ENCODE measurements at places on chromosomes 16 and 17. TPM values are rescaled to one million over a fixed set of nuclear protein-coding genes. Genes with fewer than 3 reads are reported as not detected.
A peak's percentile ranks its signal among the peaks of the same experiment; 100 is the strongest.

GRCh38 chr17:7881276-7882054 is 7.1 kb upstream of the CHD3 start:
- H3K27me3 ChIP-seq = no peaks in the 10 kb centered on the region
- peaks cover 10% of the 10 kb centered on the region for H3K4me1 ChIP-seq
- no peak overlapping the region for H3K4me3 ChIP-seq
- peaks cover 2% of the 10 kb centered on the region for H3K36me3 ChIP-seq

DNA sequence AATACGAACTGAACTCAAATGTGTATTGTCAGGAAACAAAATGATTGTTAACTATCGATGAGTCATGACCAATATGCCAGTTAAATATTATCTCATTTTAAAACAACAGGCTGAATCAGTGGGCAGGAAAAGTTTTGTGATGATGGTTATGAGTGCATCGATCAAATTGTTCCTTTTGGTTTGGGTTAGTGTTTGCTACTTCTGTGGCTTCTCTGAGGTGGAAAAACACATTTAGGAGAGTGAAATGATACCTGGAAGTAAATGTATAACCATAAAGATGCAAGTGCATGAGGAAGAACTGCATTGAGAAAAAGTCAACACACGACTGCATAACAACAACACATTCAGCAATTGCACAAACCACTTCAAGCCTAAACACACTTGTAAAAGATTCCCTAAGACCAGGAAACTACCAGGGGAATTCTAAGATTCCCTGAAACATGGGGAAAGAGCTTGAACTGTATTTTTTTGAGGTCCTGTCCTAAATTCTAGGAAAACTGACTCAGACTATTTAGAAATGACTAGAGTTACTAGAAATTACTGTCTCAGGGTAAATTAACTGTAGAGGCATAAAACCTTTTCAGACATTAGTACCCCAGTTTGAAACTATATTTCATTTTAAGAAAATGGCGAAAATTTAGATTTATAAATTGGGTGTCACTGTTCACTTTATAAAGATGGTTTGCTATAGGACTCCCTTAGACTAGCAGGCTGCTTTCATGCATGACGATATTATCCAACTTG is 44.8 kb downstream of the CDYL2 start:
- no peak overlapping the region for H3K4me3 ChIP-seq
- DNase-seq = no peak
- H3K27ac ChIP-seq = no peak overlapping the region

The ADGRG1 gene
- 351 TPM for total RNA-seq

DNA sequence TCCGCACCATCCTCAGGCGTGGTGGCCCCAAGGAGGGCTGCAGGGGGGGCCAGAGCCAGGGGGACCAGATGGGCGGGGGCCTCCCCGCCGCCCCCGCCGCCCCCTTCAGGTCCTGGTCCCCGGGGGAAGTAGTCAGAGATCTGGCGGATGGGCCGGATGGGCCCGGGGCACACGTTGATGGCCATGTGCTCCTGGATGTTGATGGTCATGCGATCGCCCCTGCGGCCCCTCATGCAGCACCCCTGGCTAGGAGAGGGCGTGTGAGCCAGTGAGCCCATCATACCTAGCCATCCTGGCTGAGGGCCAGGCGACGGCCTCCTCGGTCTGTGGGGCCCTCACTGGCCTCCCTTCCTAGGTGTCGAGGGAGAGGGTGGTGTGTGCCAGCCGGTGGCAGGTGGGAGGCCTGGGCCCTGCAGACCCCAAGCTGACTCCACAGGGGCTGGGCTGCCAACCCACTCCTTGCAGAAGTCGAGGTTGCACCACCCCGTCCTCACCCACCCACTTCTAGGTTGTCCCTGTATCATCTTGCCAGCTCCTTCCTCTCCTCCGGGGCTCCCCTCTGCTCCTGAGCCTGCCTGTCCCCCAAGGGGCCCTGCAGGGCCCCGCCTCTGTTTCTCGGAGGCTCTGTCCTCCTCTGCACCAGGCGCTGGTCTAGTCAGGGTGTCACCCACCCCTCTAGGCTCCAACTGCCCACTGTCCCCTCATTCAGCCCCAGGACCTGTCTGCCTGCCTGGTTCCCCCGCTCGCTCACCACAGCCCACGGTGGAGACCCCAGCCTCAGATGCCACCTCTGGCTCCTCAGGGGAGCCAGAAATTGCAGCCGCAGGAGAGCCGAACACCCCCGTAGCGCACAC is 610 bp downstream of the DOC2A start:
- H3K36me3 ChIP-seq = no peaks in the 10 kb centered on the region
- DNase-seq = no peak
- H3K4me1 ChIP-seq = no peaks in the 10 kb centered on the region
- no peaks in the 10 kb centered on the region for H3K27me3 ChIP-seq
- H3K4me3 ChIP-seq = no peak overlapping the region

The CIBAR2 gene
- 1.6 TPM for total RNA-seq

The FBXO39 gene
- not detected for total RNA-seq

- DNase-seq = no peak
- no peaks in the 10 kb centered on the region for H3K27me3 ChIP-seq
- no peak overlapping the region for H3K27ac ChIP-seq
- H3K4me1 ChIP-seq = peaks cover 8% of the 10 kb centered on the region
Measured at GRCh38 chr17:46151762-46152161, 41.5 kb downstream of the KANSL1 start.

GRCh38 chr17:56699186-56699894 is 105.8 kb downstream of the NOG start:
- H3K27ac ChIP-seq = no peak overlapping the region
- H3K27me3 ChIP-seq = no peaks in the 10 kb centered on the region
- H3K4me3 ChIP-seq = no peak overlapping the region
- peak; percentile 63 for DNase-seq
- no peaks in the 10 kb centered on the region for H3K36me3 ChIP-seq
- H3K4me1 ChIP-seq = peaks cover 3% of the 10 kb centered on the region

GRCh38 chr16:3122926-3123570 is 10.7 kb downstream of the ZNF205 start:
- no peaks in the 10 kb centered on the region for H3K27me3 ChIP-seq
- H3K27ac ChIP-seq = no peak overlapping the region
- no peaks in the 10 kb centered on the region for H3K4me1 ChIP-seq
- no peak overlapping the region for H3K4me3 ChIP-seq
- peaks cover 5% of the 10 kb centered on the region for H3K36me3 ChIP-seq
- DNase-seq = no peak

GRCh38 chr16:48734220-48734619 is 124.2 kb upstream of the N4BP1 start:
- no peak overlapping the region for H3K27ac ChIP-seq
- DNase-seq = no peak
- no peaks in the 10 kb centered on the region for H3K27me3 ChIP-seq
- no peaks in the 10 kb centered on the region for H3K36me3 ChIP-seq
- no peak overlapping the region for H3K4me3 ChIP-seq
- H3K4me1 ChIP-seq = no peaks in the 10 kb centered on the region

The SLC12A3 gene
- total RNA-seq = 5.4 TPM

GRCh38 chr17:4130715-4131114 is 12.1 kb downstream of the ZZEF1 start:
- H3K4me3 ChIP-seq = no peak overlapping the region
- no peaks in the 10 kb centered on the region for H3K36me3 ChIP-seq
- H3K27ac ChIP-seq = peak overlapping the region; percentile 52
- DNase-seq = peak; percentile 9
- peaks cover 11% of the 10 kb centered on the region for H3K4me1 ChIP-seq

The DNASE1 gene
- total RNA-seq = 16.1 TPM

The RPUSD1 gene
- 16.9 TPM for total RNA-seq

The OR1F1 gene
- total RNA-seq = not detected

DNA sequence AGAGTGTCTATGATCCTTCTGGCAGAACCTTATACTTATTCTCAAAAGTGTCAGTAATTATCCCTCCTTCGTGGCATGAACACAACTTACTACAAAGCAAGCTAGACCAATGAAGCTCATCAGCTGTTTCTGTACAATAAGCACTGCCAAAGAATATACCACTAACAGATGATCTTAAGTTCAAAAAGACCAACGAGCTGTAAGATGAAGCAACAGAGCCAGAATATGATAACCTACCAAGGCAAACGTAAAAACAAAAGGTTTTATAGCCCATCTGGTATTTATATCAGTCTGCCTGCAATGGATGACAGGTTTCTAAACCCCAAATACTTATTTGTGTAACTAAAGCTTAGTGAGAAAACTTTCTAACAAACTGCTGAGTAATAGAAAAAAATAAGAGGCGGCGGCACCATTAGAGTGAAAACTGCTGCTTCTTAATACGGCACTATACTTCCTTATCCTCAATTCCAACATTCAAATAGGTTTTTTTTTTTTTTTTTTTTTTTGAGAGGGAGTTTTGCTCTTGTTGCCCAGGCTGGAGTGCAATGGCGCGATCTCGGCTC is 22.1 kb downstream of the NME2 start:
- H3K36me3 ChIP-seq = peaks cover 11% of the 10 kb centered on the region
- H3K4me3 ChIP-seq = no peak overlapping the region
- H3K4me1 ChIP-seq = no peaks in the 10 kb centered on the region
- H3K27me3 ChIP-seq = no peaks in the 10 kb centered on the region
- no peak overlapping the region for H3K27ac ChIP-seq
- no peak for DNase-seq

DNA sequence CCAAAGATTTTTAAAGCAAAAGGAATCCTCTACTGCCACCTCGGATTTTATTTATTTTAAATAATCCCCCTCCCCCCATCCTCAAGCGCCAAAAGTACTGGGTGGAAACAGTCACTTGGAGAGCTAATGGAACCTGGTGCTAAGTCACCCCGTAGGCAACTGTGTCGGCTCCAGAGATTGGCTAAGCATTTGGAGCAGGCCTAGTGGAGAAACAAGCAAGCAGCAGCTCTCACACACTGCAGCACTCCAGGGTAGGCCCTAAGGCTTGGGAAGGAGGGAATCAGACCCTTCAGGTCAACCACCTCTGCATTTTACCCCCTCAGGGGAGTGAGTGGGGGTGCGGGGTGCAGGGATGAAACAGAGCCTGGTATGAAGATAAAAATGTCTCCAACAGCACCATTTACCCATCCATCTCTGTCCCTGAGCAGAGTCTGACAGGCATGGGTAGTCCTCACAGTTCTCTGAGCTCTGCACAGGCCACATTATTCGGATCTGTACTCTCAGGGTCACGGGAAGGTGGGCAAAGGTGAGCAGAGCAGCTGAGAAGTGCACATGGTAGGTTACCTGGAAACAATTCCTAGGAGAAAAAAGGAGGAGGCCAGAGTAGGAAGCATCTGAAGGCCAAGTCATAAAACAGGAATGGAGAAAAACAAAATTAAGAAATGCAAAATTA is 27.2 kb upstream of the STAC2 start:
- no peak for DNase-seq
- H3K4me3 ChIP-seq = no peak overlapping the region
- no peaks in the 10 kb centered on the region for H3K27me3 ChIP-seq
- peaks cover 2% of the 10 kb centered on the region for H3K36me3 ChIP-seq
- H3K4me1 ChIP-seq = no peaks in the 10 kb centered on the region

DNA sequence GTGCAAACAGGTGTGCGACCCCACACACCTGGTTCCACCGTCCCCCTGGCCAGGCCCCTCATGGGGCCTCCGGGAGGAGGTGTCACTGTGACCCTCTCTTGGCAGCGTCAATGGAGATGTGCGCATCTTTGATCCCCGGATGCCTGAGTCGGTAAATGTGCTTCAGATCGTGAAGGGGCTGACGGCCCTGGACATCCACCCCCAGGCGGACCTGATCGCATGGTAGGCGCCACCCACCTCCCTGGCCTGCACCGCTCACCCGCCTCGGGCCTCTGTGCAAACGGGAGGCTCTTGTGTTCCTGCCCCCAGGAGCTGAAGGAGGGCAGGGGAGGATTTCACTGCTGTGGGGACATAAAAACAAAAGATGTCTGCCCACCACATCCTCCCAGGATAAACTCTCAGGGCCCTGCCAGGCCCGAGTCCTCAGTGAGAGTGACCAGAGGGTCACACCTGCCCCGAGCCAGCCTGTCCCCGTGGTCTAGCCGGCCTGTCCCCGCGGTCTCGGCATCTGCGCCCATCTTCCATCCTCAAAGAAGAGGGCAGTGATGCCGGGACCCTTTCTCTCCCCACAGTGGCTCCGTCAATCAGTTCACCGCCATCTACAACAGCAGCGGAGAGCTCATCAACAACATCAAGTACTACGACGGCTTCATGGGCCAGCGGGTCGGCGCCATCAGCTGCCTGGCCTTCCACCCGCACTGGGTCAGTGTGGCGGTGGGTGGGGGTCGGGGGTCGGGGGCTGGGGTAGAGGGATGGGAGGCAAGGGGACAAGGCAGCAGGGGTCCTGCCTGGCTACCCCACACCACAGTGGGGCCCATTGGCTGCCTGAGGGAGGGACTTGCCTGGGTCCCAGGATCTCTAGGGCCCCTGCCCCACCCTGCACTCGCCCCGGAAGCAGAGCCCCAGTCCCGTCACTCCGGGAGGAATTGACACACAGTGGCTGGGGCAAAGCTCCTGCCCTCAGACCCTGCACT is 29.0 kb upstream of the CHMP6 start:
- no peak overlapping the region for H3K4me3 ChIP-seq
- H3K27ac ChIP-seq = no peak overlapping the region
- H3K4me1 ChIP-seq = no peaks in the 10 kb centered on the region
- H3K27me3 ChIP-seq = no peaks in the 10 kb centered on the region
- H3K36me3 ChIP-seq = no peaks in the 10 kb centered on the region

The MYH1 gene
- not detected for total RNA-seq

DNA sequence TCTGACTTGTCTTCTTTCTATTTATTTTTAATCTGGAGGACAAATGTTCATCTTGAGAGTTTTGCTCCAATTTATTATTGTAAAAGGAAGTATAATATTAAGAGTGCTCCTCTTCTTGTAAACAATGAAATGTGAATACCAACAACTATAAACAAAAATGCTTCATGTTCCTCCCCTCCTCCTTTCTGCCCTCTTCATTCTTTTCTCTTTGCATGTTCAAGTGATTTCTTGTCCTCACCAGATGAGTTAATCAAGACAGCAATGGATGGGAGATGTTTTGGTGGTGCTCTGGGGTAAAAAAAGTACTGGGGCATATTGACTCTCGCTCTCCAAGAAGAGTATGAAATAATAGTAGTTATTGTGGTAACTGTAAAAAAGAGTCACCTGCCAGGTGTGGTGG is 24.3 kb downstream of the ITGB3 start:
- H3K36me3 ChIP-seq = no peaks in the 10 kb centered on the region
- DNase-seq = no peak
- H3K4me3 ChIP-seq = no peak overlapping the region
- peak overlapping the region; percentile 87 for H3K27ac ChIP-seq
- H3K4me1 ChIP-seq = peaks cover 48% of the 10 kb centered on the region

The KRTAP4-6 gene
- total RNA-seq = not detected

DNA sequence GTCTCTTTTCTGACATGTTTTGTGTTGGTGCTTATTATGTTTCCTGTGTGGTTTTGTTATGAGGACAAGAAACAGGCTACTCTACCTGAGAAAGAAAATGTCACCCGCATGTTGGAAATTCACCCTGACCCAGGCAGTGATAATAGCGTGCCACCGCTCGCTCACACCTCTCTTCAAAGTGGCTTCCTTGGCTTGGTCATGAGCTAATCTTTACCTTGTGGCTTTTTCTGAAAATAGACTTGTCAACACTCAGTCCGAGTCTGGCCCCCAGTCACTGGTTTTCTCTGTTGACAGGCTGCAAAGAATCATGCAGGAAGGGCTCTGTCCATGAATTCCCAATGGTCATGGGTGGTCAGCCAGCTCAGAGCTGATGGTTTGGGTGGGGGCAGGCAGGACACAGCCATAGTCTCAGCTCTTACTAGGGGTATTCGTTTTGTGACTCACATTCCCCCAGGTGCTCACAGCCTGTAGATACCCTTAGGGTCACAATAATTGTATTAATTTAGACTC is 121.3 kb upstream of the CACNG5 start:
- H3K27ac ChIP-seq = no peak overlapping the region
- H3K36me3 ChIP-seq = no peaks in the 10 kb centered on the region
- H3K4me1 ChIP-seq = no peaks in the 10 kb centered on the region
- no peaks in the 10 kb centered on the region for H3K27me3 ChIP-seq
- no peak overlapping the region for H3K4me3 ChIP-seq
- DNase-seq = no peak
